ENCODE measurements at places on chromosomes 3 and 15.

DNA sequence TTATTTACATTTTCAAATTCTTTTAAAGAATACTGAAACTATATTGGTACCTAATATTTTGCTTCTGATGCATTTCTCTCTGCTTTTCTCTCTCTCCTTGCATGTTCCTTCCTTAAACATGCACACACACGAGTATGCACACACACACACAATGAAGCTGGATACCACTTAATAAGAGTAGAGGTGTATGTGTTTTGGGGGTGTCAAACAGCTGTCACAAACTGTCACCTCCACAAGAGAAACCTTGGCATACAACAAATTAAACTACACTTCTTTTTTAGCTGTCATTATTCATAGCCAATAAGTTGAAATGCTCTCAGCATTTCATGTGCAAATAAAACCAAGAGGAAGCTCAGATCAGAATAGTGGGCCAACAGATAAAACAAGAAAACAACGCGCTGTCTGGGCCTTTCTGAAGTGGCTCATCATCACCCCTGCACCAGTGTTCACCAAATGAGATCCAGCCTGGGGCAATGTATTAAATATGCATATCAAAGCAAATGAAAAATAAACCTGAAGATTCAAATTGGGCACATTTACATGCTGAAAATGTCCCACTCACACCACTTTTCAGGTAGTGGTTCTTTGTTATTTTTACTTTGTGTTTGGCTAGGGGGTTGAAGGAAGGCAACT lies 9.7 kb downstream of the MEIS2 start:
- no peak for DNase-seq

- no peak for DNase-seq
These were observed 839.8 kb downstream of the NTRK3 start for GRCh38 chr15:87416591-87417257.

DNA sequence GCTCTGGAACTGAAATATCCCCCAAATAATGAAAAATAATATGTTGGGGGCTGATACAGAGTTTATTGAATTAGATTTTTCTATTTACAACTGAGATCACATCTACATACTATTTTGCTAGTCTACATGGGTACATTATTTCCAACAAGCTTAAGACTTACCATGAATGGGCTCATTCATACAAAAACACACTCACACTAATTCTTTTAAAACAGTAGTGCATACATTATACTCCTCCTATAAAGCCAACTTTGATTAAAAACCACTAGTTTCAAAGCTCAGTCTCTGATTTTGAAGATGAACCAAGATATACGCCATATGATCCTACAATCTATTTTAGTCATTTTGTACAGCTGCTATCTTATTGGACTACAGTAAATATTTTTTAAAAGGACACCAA lies 24.9 kb downstream of the TSPAN3 start:
- no peak for DNase-seq

DNA sequence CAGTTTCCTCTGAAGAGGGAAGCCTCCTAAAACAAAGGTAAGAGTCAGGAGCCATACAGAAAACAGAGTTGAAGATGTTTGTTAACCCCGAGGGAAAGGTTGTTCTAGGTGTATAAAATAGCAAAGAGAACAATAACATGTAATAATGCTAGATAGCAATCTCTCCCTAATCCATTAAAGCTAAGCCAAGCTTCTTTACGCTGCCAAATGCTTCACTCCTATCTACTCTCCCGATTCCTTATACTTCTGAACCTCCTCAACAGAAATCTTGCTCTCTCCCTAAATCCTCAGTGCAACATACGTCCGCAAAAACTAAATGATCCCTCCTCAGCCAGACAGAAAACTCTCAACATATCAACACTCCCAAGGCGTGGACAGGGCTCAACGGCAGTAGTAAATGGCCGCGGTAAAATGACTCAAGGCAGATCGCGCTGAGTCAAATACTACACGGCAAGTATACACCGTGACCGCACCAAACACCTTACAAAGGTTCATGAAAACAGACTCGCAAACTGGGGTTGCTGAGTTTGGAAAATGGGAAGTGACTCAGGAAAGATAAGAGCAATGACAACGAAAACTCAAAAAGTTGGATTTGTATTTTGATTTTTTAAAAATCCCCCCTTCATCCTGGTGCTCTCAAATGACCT lies 682 bp downstream of the CLDND1 start:
- DNase-seq = peak; percentile 76

DNA sequence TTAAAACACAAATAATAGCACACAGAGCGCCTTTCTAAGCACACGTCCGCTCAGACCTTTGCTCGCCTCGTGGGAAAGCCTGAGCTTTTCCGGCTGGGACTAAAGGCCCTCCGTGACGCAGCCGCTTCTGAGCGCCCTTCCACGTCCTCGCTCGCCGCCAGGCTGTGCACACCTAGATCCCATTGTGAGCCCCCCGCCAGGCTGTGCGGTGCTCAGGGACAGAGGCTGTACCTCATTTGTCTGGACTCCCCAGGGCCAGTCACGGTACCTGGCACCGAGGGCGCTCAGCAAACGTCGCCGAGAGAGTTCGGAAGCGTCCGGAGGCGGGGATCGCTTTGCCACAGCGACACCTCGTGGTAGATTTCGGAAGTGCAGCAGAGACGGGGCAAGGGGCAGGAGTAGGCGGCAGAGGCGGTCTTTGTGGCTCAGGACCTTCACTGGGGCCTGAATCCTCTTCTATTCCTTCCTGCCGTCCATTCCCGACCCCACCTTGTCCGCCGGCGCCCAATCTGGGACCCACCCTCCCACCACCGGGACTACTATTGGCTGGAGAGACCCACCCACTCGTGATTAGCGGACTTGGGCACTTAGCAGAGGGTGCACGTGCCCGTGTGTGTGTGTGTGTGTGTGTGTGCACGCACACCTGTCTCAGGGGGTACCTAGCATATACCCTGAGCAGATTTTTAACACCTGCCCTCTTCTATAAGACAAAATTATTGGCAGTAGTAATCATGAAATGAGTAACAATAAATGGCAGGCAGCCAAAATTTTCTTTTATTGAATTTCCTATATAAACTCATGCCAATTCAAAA lies 65.6 kb downstream of the RHCG start:
- DNase-seq = peak; percentile 99

DNA sequence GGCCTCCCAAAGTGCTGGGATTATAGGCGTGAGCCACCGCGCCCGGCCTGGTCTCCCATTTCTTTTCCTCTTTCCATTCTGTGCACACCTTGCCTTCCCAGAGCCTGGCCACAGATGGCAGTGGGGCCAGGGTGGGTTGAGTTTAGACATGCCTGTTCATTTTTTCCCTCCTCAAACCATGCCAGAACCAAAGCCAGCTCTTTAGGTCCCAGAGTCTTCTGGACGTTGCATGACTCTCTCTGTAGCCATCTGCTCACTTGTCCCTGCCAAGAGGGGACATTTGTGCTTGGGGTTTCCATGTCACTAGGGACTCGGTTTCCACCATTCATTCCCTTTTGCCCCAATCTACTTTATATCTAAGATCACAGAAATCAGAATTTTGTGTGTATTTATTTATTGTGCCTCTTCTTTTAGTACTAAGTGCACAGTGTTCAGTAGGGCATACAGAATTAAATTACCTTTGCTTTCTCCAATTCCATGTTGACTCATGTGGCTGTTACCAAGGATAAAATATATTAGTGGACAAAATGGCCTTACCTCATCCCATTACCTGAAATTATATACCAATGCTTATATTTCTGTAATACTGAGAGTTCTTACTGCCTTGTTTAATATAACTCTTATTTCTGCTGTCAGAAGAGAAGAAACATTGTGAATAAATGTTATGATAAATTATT lies 49.6 kb downstream of the USP13 start:
- no peak for DNase-seq

DNA sequence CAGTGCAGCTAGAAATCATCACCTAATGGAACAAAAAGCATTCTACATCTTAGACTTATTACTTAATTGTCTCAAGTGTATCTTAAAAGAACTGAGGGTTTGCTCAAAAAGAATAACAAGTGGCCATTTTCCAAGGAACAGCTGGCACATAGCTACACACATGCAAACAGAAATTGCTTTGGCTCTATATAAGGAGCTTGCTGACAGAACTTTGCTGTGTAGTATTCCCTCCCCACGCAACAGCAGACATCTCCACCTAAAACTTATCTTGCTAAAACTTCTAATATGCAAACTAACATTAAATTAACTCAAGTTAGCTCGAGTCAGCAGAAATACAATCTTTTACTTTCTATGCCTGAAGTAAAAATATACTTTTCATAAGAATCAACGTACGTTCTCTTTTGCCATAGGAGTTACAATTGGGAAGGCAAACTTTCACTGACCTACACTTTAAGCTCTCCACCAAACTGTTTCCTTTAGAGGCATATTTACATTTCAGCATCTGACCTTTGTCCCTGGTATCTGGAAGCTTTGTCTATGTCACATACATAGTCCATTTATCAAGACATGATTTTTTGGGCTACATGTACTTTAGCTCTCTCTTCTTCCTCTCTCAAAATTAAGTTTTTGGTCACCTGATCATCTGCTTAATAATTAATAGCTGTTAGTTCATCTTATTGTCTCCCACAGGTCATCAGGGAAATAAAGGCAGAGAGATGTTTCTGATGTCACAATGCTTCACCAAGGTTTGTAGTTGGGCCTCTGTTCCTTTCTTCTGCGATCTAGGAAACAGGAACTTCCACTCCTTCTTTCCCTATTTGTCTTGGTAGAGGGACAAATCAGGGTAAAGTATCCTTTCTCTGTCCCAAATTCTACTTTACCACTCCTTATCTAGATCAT lies 163.4 kb upstream of the AGTR1 start:
- DNase-seq = no peak

DNA sequence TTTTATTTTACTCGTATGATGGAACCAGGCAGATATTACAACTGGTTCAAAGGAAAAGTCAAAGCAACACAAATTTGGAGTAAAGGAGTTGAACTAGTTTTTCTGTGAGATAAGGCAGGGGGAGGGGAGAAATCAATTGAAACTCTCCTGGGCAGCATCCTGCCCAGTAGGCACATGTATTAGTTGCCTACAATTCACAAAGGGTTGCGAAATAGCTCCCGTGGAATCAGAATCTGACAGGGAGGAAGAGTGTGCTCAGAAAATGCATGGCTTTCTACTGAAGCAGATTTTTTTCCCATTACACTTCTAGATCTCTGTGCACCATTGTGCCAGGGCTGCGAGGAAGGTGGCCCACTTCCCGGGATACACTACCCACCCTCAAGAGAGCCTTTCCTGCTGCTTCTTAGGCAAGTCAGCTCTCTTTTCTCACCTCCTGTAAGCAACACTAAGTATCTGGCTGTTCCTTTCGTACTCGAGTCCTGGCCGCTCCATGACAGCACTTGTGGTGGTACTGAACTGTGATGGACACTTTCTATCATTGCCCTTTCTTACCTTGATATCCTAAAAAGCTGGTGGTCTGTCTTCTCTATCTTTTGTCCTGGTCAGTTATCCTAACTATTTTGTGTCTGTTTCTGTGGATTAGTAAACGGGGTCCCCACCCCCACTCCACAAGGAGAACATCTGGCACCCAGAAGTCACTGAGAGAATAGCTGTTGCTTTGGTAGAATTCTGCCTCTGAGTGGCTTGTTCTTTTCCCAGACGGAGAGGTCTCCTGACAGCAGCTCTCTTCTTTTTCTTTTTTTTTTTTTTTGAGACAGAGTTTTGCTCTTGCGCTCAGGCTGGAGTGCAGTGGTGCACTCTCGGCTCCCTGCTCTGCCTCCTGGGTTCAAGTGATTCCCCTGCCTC lies 74.8 kb downstream of the RPL39L start:
- no peak for DNase-seq

GRCh38 chr3:185137821-185138220 lies 15.0 kb downstream of the C3orf70 start:
- DNase-seq = no peak

DNA sequence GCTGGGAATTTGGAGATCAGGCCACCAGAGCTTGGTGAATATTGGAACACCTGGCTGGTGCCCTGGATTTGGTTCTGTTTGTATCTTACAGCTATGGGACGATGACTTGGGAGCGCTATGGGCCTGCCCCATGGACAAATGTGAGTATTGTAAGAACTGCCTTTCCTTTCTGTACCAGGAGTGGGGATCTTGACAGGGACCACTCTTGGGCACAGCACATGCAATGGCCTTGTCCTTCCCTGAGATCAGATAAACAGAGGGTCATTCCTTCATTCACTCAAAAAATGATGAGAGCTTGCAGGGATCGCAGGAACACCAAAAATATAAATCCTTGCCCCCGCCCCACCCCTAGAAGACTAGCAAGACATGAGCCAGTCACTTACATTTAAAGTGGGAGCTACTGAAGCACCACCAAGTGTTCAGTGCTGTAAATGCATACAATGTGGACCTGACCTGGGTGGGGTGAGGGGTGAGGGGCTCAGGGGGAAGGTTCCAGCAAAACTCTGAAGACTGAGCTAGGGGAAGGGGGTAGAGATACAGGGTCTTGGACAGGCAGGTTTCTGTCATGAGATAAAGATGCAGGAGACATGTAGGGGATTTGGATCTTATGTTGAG lies 2.7 kb upstream of the CRELD1 start:
- no peak for DNase-seq

DNA sequence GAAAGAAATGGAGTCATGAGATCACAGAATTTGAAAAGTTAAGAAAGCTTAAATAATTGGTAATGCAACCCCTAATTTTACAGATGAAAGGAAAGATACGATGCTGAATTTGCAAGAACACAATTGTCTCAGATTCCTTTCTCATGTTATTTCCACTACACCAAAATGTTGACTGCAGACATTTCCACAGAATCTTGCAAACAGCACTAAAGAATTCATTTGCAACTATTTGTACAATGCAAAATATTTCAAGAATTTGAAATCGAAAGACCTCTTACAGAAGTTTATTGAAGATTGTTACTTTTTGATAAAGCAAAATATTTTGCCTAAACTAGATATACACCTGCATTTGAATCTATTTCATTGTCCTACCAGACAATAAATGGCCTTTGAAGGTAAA lies 194.1 kb upstream of the KCNMB2 start:
- no peak for DNase-seq

- no peak for DNase-seq
These were observed 83.1 kb upstream of the RPL32 start for GRCh38 chr3:12924437-12924836.

DNA sequence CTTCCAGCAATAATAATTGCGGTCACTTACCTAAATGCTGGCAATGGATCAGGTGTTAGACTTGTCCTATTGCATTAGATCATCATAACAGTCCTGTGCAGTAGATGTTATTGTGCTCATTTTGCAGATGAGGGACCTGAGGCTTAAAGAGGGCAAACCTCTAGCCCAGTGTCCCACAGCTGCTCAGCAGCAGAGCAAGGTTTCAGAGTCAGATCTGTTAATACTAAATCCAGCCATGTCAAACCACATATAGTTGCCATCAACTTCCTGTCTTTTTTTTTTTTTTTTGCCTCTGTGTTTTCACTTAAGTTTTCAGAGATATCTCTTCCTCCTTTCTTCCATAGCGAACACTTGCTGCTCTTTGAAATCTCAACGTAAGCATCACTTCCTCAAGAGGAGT lies 12.1 kb downstream of the FEZF2 start:
- no peak for DNase-seq

- DNase-seq = no peak
These were observed 10.6 kb upstream of the SEMA7A start for GRCh38 chr15:74444106-74445062.

Measured in activated CD8-positive, alpha-beta memory T cell treated with anti-CD3 and anti-CD28 coated beads for 24 hours (primary cell).